ENCODE measurements at places on chromosomes 3 and 15.

DNA sequence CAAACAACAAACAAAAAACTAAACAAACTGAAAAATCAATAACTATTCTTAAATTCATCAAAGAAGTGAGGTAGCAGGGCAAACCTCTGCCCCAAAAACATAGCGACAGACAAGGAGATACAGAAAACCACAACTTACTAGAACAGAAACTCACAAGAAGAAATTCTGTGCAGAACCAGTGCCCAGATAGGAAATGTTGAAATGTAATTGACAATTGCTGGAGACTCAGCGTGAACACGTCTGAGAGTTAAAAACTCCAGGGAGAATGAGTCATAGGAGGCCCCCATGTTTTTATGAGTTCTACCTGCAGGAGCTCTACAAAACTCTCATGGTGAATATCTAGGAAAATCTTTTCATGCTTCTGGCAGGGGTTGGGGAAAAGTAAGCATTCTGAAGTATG lies 95.5 kb upstream of the SETMAR start:
- H3K4me3 ChIP-seq: no peak overlapping the region
- H3K27me3 ChIP-seq: no peaks in the 10 kb centered on the region
- no peaks in the 10 kb centered on the region for H3K36me3 ChIP-seq
- no peak overlapping the region for H3K27ac ChIP-seq
- H3K4me1 ChIP-seq: no peaks in the 10 kb centered on the region

DNA sequence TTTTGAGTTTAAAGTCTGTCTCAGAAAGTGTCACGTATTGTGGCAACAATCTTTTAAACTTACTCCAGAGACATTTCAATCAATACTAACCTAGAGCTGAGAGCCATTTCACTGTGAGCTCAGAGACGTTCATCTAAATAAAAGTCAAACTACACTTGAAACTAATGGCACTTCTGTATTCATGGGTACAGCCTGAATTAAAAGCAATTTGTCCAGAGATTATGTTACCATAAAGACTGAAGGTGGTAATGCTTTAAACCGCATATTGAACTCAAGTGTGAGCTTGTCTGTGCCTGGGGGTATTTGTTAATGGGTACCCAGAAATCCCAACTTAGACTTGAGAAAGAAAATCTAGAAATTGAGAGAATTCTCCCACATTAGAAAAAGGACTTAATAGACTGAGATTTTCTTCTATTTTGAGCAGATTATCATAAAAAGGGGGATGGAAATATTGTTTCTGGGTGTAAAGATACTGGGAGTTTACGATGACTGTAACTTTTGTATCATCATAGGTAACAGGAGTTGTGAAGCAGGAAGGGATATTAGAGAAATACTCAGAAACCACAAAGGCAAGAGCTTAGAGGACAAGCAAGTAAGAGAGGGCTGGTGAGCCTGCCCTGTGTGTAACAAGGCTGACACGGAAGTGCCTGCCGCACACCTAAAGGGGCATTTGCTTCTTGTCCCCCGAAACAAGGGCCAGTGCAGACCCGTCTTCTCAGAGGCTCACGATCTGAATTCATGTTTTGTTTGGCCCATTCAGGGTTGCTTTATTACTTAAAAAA lies 36.9 kb downstream of the LRIG1 start:
- H3K27me3 ChIP-seq: no peaks in the 10 kb centered on the region
- no peaks in the 10 kb centered on the region for H3K36me3 ChIP-seq
- H3K27ac ChIP-seq: no peak overlapping the region

- no peak overlapping the region for H3K27ac ChIP-seq
- DNase-seq: no peak
- no peaks in the 10 kb centered on the region for H3K36me3 ChIP-seq
- no peaks in the 10 kb centered on the region for H3K4me1 ChIP-seq
- no peak overlapping the region for H3K4me3 ChIP-seq
These were observed 22.5 kb downstream of the CHST14 start for GRCh38 chr15:40493089-40493840.

DNA sequence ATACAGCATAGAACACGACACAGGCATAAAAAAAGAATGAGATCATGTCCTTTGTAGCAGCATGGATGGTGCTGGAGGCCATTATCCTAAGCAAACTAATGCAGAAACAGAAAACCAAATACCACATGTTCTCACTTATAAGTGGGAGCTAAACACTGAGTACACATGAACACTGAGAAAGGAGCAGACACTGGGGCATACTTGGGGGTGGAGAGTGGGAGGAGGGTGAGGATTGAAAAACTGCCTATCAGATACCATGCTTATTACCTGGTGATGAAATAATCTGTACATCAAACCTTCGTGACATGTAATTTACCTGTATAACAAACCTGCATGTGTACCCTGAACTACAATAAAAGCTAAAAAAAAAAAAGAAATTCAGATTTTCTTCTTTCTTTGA lies 100.4 kb downstream of the PPM1L start:
- H3K27ac ChIP-seq: no peak overlapping the region
- no peaks in the 10 kb centered on the region for H3K36me3 ChIP-seq
- H3K27me3 ChIP-seq: no peaks in the 10 kb centered on the region
- no peak for DNase-seq
- no peaks in the 10 kb centered on the region for H3K4me1 ChIP-seq

DNA sequence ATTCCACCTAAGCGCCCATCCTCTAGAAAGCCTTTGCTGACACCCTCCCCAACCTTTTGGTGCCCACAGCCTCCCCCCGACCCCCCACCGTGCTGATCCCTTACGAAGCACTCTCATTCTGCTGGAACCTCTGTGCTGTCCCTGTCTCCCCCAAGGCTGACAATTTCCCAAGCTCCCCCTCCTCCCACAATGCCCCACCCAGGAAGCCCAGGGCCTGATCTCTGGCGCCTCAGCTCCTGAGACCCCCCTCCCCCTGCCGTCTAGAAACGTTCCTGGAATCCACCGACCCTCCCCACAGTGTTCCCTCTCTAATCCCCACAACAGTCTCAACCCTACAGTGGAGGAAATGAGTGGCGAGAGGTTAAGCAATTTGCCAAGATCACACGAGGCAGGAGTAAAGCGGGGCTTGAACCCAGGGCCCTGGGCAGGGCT lies 18.3 kb downstream of the MYL3 start:
- peaks cover 7% of the 10 kb centered on the region for H3K4me1 ChIP-seq
- no peaks in the 10 kb centered on the region for H3K27me3 ChIP-seq
- peak; percentile 89 for DNase-seq
- no peak overlapping the region for H3K4me3 ChIP-seq
- no peaks in the 10 kb centered on the region for H3K36me3 ChIP-seq

DNA sequence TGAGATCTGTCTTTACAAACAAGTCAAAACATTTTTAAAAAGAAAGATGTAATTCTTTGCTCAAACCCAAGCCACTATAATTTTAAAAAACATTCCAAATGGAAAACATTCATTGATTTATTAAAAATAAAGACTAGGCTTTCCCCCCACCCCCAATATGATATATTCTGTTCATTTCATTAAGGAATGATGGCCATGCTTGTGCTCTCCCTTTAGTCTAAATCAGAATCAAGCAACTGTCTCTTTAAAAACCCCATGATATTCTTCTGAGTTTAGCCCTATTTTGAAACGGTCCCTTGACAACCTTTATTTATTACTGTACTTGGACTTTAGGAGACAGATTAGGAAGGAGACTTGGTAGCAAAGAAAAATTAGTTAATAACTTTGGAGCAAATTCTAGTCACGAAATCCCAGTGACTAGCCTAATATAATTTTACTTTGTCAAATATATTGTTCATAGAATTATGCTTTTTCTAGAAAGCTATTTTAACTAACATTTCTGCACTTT lies 38.4 kb downstream of the TSC22D2 start:
- no peaks in the 10 kb centered on the region for H3K4me1 ChIP-seq
- H3K27ac ChIP-seq: no peak overlapping the region
- H3K27me3 ChIP-seq: no peaks in the 10 kb centered on the region
- H3K36me3 ChIP-seq: no peaks in the 10 kb centered on the region
- DNase-seq: no peak
- no peak overlapping the region for H3K4me3 ChIP-seq

- DNase-seq: no peak
- no peaks in the 10 kb centered on the region for H3K36me3 ChIP-seq
- H3K4me3 ChIP-seq: no peak overlapping the region
- H3K4me1 ChIP-seq: no peaks in the 10 kb centered on the region
- H3K27ac ChIP-seq: no peak overlapping the region
These were observed 60.7 kb downstream of the ZNF621 start for GRCh38 chr3:40585381-40586016.
